ENCODE measurements at places on chromosomes 1 and 21.

GRCh38 chr1:212759683-212760082, 31.9 kb downstream of the NSL1 start:
- DNase-seq, result no peak

GRCh38 chr1:246923900-246924299, 7.8 kb downstream of the AHCTF1 start:
- no peak for DNase-seq

- DNase-seq, result no peak
Observed at GRCh38 chr1:30162565-30162964, 560.8 kb downstream of the MATN1 start.

DNA sequence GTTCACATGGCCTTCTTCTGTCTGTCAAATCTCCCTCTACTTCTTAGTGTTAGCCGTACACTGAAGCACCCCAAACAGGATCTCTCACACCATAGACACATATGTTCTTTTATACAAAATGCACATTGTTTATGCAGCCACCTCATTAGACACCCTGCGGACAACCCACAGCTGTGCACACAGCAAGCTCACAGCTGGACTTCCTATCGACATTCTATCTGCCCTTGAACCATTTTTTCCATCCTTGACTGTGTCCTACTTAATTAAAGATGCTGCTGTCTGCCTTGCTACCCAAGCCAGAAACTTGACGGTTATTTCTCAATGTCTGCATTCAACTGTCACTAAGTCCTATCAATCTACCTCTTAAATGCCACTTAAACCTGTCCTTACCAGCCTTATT, 3.2 kb upstream of the ZBTB21 start:
- DNase-seq, result no peak

DNA sequence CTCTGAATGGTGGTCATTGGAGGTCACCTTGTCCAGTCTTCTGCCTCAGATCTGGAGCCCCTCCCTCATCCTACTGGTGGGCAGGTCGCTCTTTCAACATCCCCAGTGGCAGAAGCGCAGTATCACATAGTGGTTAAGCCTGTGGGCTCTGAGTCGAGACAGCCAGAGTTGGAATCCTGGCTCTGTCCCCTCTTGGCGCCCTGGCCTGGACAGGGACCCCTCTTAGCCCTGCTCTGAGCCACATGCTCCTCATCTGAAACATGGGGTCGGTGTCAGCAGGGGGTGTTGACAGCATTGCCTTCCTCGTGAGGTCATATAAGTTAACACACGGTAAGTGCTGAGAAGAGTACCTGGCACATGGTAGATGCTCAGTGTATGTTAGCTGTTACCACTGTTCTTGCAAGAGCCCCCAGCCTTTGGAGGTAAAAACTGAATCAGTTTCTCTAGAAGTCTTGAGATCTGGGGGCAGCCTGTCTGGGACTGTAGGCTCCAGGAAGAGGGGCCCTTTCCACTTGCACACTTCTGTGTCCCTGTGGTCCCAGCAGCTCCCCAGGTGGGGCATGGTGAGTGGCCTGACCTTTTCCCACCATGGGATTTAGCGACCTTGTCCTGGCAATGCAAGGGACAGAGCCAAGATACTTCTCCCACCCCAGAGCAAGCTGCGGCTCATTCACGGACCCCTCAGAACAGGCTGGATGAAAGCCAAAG, 6.4 kb downstream of the ZC3H12A start:
- no peak for DNase-seq

DNA sequence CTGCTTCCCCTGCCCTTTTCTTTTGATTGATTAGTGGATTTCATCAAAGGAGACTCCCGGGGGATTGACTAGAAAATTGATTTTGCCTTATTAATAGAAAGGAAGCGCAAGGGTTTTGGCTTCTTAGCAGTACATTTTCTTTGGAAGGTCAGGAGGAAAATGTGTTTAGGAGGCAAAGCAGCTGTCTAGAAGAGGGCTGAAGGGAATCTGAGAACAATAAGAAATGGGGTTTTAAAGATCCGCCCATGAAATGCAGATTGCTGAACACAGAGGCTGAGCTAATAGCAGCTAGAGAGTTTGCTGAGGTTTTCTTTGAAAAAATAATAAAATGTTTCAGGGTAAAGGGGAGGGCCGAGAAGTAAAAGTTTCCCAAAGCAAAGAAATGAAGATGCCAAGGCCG, 4.9 kb downstream of the SERTAD4 start:
- DNase-seq, result no peak

DNA sequence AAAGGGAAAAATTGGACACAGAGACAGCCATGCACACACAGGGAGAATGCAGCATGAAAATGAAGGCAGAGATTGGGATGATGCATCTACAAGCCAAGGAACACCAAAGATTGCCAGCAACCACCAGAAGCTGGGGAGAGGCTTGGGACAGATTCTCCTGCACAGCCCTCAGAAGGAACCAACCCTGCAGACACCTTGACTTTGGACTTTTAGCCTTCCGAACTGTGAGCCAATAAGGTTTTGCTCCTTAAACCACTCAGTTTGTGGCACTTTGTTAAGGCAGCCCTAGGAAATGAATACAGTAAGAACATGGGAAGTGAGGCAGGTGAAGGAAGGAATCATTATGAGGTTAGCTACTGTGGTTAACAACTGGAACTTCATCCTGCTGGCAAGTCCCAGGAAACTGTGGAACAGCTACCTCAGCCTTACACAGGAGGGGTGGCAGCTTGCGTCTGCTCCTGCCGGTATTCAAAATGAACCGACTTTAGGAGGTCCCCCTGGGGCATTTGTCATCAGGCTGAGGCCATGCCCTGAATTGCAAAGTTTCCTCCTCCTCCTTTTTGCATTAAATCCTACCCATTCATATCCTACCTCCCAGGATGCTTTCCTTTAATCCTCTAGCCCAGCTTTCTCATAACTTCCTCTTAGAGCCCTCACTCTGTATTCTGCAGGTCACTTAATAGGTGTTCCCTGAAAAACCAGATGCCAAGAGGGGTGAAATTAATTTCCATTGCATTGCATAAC, 15.4 kb downstream of the CD247 start:
- peak; percentile 84 for DNase-seq

- DNase-seq, result no peak
Observed at GRCh38 chr1:45913183-45913683, 109.8 kb downstream of the MAST2 start.

DNA sequence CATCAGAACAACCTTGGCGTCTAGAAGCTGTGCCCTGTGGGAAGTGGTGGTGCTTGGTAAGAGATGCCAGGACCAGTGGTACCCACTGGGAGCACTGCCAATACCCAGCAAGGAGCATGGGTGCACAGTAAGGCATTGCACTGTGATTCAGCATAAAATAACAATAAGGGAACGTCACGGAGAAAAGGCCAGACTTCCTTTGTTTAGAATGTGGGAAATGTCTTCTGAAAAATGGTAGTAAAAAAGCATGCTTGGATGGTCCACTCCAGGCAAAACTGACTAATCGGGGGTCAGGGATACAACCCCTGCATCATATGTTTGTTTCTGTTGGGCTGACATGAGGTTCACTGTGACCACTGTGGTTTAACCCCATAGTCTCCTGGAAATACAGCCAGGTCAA, 14.7 kb downstream of the METTL18 start:
- DNase-seq, result no peak

DNA sequence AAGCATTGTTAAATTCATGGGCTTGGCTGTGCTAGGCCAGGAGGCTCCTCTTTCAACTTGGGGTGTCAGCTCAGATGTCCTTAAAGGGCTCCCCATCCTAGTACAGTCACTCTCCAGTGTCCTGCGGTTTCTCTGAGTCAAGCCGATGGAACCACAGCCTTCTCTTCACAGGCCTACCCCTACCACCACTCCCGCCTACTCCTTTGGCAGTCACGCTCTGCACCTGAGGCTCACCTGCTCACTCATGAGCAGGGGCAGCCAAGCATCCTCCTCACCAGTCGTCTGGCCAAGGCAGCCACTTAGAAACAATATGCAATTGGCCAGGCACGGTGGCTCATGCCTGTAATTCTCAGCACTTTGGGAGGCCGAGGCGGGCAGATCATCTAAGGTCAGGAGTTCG, 3.6 kb downstream of the ACOT7 start:
- no peak for DNase-seq

DNA sequence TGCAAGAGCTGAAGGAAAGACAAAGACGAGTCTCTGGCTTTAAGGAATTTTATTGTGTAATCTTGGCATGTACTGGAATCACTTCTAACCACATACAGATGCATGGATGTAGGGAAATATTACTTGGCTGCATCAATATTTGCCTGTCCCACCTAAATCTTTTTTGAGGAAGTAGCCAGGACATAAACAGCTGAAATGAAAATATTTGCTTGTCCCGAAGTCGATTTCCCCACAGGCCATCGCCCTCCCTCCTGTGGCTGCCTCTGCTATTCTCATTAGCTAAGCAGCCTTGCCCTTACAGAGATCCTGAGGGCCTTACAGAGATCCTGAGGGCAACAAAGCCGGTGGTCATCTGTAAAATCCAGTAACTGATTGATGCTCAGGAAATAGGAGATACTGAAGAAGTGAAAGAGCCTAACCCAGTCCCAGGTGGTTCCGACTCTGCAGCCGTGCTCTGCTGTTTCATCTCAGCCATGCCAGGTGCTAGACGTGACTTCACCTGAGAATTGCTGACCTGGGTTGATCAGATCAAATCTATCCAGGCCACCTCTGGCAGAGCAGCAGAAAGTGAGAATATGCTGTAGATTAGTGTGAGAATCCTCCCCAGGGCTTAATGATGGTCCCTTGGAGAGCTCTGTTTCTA, 25.5 kb downstream of the MAN1C1 start:
- peak; percentile 50 for DNase-seq

DNA sequence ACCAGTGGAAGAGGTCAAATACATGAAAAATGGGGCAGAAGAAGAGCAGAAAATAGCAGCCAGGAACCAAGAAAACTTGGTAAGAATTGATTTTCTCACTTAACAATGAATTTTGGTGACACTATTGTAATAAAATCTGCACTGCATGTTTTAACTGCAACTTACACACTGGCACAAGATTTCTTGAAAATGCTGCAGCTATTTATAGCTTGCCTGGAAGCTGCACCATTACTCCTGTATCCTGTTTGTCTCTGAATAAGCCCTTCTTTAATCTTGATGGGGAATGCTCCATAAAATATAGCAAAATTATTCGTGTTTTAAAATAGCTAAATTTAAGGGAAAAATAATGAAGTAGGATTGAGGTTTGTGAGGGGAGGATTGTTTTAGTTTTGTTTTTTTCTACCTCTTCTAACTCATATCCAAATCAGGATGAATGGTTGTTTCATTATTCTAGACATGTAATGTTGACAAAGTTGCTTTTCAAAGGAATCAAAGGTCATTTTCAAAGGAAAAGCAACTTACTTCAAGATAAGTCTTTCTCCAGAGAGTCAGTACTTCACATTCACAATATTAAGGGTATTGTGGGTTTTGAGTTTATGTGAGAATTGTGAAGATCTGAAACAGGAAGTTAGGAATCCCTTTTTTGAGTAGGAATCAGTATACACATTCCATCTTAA, 120.9 kb downstream of the C1orf21 start:
- peak; percentile 66 for DNase-seq

GRCh38 chr1:56185493-56185892, 393.9 kb downstream of the PLPP3 start:
- DNase-seq, result no peak

GRCh38 chr1:68120136-68120791, 69.8 kb upstream of the DIRAS3 start:
- DNase-seq, result peak; percentile 77

DNA sequence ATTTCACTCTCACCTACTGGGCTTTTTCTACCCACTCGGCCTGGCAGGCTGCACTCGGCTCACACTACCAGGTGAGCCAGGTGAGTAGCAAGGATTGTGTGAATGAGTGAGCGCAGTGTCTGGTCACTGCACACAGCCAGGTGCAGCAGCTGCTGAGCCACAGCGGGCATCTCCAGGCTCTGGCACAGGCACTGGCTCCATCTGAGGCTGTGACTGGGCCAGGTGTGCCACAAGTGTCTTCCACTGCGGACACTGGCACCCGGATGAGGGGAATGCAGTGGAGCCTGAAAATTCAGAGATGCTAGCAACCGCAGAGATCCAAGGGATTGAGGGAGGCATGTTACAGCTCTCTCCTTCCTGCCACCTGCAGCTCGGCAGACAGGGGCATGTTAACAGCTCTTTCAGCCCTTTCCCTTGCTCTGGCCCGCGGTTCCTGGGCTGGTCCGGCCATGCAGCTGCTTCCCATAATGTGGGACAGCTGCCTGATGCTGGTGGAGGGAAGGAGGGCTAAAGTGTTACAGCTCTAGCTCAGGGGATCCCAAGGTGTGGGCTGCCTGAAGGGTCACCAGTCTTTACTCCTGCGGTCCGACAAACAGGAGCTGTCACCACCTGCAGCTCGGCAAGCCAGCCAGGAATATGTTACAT, 1038.3 kb downstream of the AMY1C start:
- DNase-seq, result no peak
